ENCODE measurements at places on chromosomes 11 and 22.

- peak; percentile 29 for DNase-seq
Measured at GRCh38 chr11:57131080-57131790, 50.5 kb upstream of the LRRC55 start.

DNA sequence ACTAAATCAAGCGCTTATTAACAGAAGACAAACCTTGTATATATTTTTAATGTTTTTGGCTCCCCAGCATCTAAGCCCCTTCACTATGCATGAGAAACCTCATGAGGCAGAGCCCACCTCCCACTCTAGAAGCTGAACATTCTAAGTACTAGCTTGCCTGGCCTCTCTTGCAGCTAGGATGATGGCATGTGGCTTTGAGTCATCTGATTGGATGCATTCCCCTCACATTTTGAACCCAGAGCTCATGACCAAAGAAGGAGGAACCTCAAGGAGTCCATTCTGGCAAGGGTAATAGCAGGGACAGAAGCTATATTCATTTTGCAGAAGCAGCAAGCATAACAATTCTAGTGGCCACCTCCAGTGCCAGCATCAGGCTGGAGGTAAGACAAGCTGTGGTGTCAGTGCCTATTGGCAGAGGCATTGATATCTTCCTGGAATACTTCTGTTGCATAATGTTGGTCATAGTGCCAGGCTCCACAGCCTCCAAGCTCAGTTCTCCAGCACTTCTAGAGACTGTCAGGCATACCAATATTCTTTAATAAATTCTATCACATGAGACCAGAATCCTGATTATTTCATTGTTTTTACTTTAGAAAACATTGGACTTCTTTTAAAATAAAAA is 14.2 kb upstream of the ZC3H12C start:
- DNase-seq: no peak

GRCh38 chr11:123203934-123204333 is 8.9 kb upstream of the CLMP start:
- no peak for DNase-seq

DNA sequence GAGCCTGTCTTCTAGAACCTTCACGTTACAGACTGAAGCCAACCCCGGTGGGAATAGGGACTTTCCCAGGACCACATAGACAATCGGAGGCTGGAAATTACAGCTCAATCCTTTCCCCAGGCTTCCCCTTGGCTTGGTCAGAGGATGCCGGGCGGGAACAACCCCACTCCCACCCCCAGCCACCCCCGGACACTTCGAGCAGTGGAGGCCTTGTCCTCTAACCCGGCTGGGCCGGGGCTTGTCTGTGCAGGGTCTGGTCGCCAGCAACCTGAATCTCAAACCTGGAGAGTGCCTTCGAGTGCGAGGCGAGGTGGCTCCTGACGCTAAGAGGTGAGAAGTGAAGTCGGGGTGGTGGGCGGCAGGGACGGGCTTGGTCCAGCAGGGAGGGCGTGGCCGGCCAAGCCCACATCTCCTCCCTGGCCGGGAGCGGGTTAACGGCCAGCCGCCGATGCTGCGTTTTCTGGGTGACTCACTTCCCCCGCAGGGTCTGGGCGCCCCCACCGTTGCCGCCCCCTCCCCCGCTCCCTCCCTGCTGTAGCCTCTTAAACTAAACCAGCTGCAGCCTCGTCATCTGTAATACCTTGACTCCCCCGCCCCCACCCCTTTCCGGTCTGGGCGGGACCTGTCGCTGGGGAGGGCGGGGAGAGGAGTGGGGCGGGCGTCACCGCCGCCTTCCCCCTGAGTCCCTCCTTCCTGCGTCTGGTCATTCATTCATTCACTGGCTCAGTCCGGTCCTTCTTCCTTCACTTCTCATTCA is 1.5 kb downstream of the LGALS1 start:
- DNase-seq: peak; percentile 96

GRCh38 chr11:120520091-120520822 is 8.7 kb downstream of the GRIK4 start:
- DNase-seq: no peak

GRCh38 chr11:121540627-121541026 is 87.9 kb upstream of the SORL1-AS1 start:
- no peak for DNase-seq

GRCh38 chr22:43424666-43425630 is 13.1 kb downstream of the MPPED1 start:
- peak; percentile 14 for DNase-seq

GRCh38 chr22:49838771-49839717 is 11.4 kb upstream of the BRD1 start:
- no peak for DNase-seq

DNA sequence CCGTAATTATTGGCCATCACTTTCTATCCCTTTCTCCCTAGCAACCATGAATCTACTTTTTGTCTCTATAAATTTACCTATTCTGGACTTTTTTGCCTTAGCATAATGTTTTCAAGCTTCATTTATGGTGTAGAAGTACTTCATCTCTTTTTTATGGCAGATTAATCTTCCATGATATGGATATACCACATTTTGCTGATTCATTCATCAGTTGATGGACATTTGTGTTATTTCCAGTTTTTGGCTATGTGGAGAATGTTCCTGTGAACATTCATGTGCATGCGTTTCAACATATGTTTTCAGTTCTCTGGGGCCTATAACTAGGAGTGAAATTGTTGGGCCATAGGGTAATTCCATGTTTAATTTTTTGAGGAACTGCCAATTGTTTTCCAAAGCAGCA is 12.8 kb downstream of the CAPN1 start:
- no peak for DNase-seq

Measured in fibroblast of the aortic adventitia (primary cell).